Cardiac ventricle fibroblast (primary cell): ENCODE measurements at places on chromosomes 3 and 15. TPM values are rescaled to one million over a fixed set of nuclear protein-coding genes. Genes with fewer than 3 reads are reported as not detected.

OXNAD1 gene
- total RNA-seq, result 4.6 and 9.4 TPM in 2 replicates

LRRC31 gene
- total RNA-seq, result not detected in 2 replicates

PRR20G gene
- total RNA-seq, result not detected in 2 replicates

CELF6 gene
- total RNA-seq, result 0.19 and 1.3 TPM in 2 replicates

TMCO5A gene
- total RNA-seq, result not detected in 2 replicates
